Hypothalamus (tissue), 51 donors: ENCODE measurements at places on chromosomes 2 and 18.

DNA sequence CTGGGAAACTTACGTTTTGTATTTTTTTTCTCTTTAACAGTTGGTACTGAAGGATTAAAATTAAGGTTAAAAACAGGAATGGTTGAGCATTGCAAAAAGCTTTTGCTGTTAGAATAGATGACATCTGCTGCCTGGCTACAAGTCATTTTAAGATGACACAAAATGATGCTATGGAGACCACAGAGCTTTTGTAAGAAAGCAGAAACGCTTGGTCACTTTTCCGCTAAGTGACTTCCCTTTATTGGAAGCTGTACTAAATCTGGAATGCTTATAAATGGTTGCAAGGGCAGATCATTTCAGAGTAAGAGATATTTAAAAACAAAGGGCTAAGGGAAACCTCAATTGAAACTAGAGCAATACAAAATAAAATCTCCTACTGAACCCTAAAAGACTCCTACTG lies 544.0 kb downstream of the STK39 start:
- DNase-seq: no peak

GRCh38 chr2:106885971-106886915 lies at the start of gene ST6GAL2:
Gene ST6GAL2 (minus strand): TSS chr2:106886167. CDS start chr2:106843977, 42,190 bp downstream.
- DNase-seq: no peak

DNA sequence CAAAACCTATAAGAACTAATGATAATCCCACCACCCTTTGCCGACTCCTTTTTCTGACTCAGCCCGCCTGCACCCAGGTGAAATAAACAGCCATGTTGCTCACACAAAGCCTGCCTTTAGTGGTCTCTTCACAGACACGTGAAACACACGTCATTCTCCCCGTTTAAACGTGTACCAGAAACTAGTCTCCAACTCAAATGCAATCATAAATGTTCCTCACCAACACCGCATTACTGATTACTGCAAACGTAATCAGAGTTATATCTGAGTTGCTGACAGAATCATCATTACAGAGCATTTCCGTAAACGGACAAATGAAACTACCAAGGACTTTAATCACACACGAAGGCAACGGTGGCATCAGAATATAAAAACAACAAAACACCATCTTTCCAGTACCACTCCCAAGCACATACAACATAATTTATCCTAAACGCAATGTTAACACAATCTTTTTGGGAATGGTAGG lies 1.9 kb downstream of the CLK1 start:
- no peak for DNase-seq

GRCh38 chr2:2795438-2796091 lies 464.5 kb upstream of the MYT1L start:
- no peak for DNase-seq

GRCh38 chr18:9081940-9082339 lies 20.6 kb upstream of the NDUFV2 start:
- no peak for DNase-seq

DNA sequence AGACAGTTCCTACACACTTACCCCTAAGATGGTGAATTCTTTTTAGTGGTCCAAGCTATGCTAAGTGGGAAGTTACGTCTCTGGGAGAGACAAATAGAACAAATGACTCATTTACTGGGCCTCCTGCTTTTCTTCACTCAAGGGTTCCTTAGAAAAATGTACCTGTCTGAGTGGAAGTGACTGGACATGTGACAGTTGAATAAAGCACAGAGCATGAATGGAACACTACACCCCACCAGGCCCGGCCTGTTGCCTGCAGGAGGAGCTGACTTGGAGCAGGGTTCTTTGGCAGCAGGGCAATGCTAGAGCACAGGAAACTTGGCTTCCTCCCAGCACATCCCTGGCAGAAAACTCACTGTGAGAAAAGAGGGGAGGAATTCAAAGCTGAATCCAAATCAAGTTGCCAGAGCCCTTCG lies 451.0 kb upstream of the SETBP1 start:
- peak; percentile 41 for DNase-seq

DNA sequence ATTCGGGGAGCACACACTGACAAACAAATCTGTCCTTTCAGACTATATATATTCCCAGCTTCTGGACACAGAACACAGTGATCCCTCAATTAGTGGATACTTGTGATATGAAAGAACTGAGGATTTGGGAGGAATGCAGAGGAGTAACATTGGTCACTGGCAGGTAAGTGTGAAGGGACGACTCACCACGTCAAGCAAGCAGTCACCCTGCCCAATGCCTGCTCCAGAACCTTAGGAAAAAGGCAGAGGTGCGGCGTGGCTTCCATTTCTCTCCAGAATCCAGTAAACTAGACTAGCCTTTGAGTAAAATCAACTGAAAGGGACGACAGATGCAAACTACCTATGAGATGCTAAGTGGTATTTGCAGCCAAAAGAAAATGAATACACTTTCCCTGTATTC lies 1.1 kb downstream of the CCDC93 start:
- no peak for DNase-seq

DNA sequence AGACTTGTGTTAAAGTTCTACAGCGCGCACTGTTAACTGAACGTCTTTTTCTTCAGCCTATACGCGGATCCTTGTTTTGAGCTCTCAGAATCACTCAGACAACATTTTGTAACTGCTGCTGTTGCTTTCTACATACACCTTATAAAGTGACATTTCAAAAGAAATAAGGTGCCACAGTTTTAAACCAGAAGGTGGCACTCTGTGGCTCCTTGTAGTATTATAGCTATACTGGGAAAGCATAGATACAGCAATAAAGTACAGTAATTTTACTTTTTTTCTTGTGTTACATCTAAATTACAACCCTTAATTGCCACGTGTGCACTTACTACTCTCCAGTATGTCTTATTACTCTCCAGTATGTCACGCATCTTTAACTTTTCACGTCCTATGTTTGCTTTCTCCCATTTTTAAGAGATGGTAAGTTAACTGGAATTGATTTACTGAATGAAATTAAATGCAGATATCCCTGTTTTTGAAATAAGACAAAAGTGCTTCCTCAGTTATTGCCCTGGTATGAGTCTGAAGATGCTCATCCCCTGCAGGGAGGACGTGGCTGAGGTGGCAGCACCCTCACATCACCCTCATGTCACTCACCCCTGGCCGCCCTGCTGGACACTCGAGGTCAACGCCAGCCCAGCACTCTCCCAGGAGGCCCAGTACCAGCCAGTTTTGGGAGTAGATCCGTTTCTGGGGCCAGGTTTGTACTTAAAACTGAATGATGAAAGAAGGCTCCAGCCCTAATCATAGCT lies 37.8 kb downstream of the GORASP2 start:
- no peak for DNase-seq

GRCh38 chr18:60411715-60412114 lies 39.1 kb upstream of the MC4R start:
- DNase-seq: no peak

GRCh38 chr2:225756198-225756597 lies 356.7 kb downstream of the NYAP2 start:
- DNase-seq: no peak
